T-helper 9 cell (primary cell): ENCODE measurements at places on chromosomes 1 and 21.

DNA sequence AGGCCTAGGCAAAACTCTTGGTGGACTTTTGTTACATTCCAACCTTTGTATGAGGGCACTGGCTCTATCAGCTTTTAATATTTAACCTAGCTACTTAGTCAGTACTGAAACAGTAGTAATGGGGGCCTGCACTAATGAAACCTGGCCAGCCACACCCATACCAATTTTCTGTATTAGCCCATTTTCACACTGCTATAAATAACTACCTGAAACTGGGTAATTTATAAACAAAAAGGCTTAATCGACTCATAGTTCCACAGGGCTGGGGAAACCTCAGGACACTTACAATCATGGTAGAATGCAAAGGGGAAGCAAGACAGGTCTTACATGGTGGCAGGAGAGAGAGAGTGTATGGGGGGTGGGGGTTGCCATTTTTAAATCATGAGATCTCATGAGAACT, 245.7 kb upstream of the RGS18 start:
- DNase-seq, result no peak

- no peak for DNase-seq
Measured at GRCh38 chr1:158199849-158200248, 19.2 kb downstream of the CD1D start.

- no peak for DNase-seq
Measured at GRCh38 chr1:169465281-169465680, 20.5 kb downstream of the SLC19A2 start.

DNA sequence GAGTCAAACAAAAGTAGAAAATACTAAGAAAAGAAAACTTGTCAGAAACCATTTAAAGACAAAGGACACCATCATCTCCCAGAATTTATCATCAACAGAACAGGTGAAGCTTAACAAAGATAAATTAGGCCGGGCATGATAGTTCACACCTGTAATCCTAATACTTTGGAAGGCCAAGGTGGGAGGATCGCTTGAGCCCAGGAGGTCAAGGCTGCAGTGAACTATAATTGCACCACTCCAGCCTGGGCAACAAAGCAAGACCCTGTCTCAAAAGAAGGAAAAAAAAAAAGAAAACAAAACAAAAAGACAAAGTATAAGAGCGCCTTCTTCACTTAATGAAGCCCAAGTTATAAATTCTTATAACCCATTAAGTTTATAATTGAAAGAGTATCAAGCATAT, 25.6 kb downstream of the RERE start:
- no peak for DNase-seq

DNA sequence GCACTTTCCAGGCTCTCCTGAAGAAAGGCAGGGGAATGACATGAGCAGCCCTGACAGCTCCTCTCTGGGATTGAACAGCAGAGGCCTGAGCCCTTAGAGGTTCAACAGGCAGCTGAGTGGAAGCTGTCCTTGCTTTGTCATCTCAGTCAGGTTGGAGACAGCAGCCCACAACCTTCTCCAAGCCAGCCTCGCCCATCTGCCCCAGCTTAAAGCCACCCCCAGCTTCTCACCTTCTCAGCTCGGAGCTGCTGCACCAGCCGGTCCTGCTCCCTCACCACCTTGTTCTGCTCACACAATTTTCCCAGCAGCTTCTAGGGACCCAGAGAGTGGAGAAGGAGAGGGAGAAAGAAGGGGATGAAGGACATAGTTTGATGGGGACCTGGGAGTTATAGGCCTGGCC, 35.2 kb upstream of the GOLT1A start:
- no peak for DNase-seq
